ENCODE measurements at places on chromosomes 16 and 17. TPM values are rescaled to one million over a fixed set of nuclear protein-coding genes. Genes with fewer than 3 reads are reported as not detected.

DNA sequence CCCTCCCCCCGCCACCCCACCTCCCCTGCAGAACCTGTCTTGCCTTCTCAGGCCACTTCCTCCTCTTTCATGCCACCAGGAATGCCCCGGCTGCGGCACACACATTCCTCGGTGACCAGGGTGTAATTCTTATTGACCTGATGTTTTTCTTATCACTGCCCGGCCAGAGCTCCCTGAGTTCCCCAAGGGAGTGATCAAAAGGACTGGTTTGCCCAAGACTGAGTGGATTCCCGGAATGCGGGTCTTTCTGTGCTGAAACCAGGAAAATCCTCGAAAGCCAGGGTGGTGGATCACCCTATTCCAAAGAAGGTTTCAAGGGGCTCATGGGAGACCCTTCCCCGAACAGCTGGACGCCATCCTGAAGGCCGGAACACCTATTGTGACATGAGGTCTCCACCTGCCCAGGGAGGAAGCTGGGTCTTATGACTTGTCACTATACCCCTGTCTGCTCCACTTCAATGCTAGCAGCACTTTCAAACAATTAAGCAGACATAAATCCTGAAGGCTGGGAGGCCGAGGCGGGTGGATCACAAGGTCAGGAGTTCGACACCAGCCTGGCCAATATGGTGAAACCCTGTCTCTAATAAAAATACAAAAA is 53.0 kb upstream of the RPL38 start:
- no peak for ATAC-seq

DNA sequence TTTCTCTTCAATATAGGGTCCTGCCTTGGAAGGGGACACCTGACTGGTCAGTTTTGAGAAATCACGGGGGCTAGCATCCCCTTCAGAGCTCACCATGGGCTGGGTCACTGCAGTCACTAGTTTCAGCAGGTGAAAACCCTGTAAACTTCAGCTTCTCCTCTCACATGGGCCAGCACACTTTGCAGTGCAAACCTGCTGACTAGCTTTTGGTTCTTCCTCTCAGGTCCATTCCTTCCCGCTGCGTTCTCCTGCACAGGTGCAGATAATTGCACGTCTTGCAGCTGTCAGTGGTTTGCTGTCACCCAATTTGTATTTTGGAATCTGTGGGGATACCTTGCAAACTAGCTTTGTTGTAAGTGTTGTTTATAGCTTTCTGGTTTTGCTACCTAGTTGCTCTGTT is 95.1 kb downstream of the LYRM1 start:
- ATAC-seq: no peak

Gene AATK
- total RNA-seq: 28.0 TPM

DNA sequence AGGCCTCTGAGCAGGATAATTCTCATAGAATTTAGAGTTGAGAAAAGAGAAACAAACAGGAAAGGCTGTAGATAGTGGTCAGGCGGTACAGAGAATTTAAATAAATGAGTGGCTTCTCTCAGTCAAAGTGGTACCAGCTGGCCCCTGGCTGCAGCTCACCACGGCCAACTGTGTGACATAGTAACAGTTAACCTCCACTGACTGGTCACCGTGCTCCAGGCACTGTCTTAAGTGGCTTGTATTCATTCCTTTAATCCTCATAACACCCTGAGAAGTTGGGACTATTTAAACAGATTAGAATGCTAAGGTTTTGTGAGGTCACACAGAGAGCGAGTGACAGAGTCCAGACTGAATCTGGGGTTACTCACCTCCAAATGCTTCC is 108.9 kb downstream of the GNAO1 start:
- no peak for ATAC-seq

GRCh38 chr17:47685556-47686275 is 8.2 kb upstream of the TBKBP1 start:
- ATAC-seq: peak; percentile 12

- no peak for ATAC-seq
These were observed 55.3 kb upstream of the KSR1 start for GRCh38 chr17:27400991-27401390.

GRCh38 chr17:6105649-6106007 is 35.4 kb downstream of the WSCD1 start:
- ATAC-seq: no peak

DNA sequence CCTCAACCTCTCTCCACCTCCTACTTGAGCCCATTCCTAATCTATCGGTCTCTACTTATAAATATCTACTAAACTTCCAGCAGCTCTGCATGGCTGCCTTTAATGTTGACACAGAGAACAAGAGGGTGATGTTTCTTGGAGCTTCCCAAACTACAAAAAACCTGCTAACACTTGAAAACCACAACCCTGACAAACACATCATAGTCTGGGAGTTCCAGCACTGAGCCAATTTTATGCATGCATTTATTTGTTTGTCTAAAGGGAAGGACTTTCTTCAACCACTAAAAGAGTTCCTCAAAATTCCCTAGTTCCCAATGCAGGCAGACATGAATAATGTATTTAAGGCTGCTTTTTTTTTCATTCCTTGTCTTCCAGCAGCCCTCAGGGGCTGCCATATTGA is 331.8 kb upstream of the XYLT1 start:
- no peak for ATAC-seq

- no peak for ATAC-seq
These were observed 350.2 kb downstream of the FOXL1 start for GRCh38 chr16:86928523-86929011.

GRCh38 chr16:24189941-24190340 is 66.2 kb upstream of the CACNG3 start:
- no peak for ATAC-seq

Gene KRT20
- total RNA-seq: not detected

DNA sequence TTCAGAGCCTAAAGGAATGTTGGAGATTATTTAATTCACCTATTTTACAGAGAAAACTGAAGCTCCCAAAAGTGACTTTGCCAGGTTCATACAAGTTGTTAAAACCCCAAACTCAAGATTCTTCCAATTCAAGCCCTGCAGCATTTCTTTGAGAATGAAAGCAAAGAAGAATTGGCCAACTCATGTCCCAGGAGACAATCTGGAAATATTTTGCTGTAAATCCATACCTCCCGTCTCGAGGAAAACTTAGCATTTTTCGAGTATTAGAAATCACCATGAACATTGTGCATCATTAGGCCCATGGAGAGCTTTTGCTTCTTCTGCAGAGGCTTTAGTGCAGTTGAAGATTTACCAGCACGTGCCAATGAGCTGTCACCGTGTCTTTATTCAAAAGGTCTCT is 176.4 kb upstream of the KCNJ16 start:
- ATAC-seq: no peak
